Fibroblast of pulmonary artery (primary cell): ENCODE measurements at places on chromosomes 2 and 18.

GRCh38 chr2:158011055-158011771 lies 90.5 kb upstream of the UPP2 start:
- peak; percentile 7 for DNase-seq

DNA sequence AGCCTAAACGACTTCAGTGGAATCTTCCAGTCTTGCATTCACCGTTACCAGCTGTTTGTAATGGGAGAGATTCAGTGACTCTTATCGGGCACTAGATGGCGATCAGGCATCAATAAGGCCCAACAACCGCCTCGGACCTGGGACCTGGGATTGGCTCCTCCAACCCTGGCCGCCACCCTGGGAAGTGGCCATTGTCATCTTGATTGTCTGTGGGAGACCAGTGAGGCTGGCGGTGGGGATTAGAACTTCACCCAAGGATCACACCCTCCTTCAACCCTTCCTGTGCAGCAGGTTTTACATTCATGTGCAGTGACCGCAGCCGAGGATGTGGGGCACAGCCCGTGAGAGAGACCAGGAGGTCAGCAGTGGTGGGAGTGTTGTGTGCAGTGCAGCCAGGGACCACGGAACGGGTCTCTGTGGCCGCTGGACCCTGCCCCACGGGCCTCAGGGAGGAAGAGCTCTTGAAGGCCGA lies 85.3 kb downstream of the SPP2 start:
- DNase-seq = peak; percentile 82

DNA sequence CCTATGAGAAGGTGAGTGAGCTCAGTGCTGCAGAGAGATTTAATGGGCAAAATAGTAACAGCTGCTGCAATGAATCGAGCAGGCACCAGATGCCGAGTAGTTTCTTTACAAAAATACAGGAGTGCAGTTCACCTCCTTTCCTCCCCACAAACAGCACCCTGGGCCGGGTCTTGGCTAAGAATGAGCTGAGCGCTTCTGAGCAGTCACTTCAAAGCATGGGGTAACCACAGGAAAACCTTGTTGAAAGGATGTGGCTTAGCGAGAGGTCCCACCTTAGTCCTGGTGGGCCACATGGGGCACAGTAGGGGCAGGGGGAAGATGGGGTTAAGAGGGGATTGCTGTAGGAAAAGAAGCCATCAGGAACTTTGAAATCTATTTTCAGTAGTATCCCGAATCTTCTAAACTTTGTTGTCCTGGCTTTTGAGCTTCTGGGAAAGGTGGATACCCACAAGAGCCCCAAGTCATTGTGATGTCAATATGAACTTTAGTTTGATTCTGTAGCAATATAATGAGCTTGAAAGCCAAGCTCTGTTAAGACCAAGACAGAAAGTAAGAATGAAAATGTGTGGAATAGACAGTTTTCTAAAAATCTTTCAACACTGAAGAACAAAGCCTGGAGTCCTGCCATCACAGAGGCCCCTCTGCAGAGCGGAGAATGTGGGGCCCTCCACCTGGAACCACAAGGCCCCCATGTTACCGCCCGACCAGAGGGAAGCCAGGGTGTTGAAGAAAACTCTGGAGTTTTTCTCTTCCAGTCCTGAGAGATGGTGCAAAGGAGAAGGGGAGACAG lies 101.0 kb upstream of the ZNF236 start:
- DNase-seq = no peak

- no peak for DNase-seq
These were observed 27.5 kb upstream of the CD28 start for GRCh38 chr2:203678971-203679370.

- DNase-seq = no peak
These were observed 600.5 kb upstream of the SYT4 start for GRCh38 chr18:43877616-43878321.

DNA sequence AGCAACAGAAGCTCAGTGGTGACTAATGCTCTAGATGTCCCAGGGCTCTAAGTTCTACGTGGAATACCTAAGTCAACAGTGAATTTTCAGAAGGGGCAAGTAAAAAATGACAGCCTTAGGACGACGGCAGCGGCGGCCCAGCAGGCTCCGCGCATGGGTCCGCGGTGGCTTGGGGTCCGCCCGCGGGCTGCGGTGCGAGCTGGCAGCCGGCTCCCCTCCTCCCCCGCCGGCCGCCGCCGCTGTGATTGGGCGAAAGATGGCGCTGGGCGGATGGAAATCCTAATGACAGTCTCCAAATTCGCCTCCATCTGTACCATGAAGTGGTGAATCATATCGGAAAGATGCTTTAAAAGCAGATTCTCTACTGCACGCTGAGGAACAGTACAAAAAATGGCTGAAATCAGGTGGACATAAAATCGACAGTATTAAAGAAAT lies 74.7 kb downstream of the HNRNPLL start:
- DNase-seq = peak; percentile 61

GRCh38 chr18:55013685-55014084 lies 54.4 kb upstream of the CCDC68 start:
- no peak for DNase-seq

DNA sequence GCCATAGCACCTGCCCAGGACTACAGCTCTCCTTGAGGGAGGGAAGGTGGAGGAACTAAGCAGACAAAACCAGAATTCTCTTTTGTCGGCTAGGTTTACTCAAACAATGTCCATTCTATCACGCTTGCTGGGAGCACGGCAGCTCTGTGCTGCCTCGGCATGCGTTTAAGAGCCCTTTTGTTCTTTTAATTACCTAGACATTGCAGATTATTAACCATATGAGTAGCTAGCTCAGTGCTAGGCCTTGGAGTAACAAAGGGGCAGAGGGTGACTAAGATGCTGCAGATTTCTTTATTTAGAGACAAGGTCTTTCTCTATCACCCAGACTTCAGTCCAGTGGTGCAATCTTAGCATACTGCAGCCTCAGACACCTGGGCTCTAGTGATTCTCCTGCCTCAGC lies 11.1 kb downstream of the MSGN1 start:
- DNase-seq = no peak

DNA sequence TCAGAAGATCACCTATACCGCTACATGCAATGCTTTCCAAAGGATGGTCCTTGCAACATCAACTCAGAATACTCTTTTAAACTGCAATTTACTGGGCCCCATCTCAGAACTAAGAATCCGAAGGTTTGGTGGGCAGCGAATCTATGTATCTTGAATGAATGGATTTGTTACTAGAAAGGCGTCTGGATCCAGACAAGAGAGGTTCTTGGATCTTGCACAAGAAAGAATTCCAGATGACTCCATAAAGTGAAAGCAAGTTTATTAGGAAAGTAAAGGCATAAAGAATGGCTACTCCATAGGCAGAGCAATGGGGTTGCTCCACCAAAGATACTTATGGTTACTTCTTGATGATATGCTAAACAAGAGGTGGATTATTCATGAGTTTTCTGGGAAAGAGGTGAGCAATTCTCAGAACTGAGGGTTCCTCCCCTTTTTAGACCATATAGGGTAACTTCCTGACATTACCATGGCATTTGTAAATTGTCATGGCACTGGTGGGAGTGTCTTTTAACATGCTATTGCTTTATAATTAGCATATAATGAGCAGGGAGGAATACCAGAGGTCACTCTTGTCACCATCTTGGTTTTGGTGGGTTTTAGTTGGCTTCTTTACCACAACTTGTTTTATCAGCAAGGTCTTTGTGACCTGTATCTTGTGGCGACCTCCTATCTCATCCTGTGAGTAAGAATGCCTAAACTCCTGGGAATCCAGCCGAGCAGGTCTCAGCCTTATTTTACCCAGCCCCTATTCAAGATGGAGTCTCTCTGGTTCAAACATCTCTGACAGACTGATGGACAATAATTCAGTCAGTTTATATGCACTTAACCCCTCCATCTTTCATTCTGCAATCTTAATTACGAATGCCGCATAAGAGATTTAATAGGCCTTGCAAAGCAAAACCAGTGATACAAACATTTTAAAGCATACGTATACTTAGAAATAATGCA lies 7.5 kb upstream of the RMDN2 start:
- peak; percentile 13 for DNase-seq

GRCh38 chr18:24560511-24560981 lies 100.1 kb downstream of the HRH4 start:
- DNase-seq = no peak

GRCh38 chr18:6333981-6334380 lies 80.7 kb downstream of the L3MBTL4 start:
- no peak for DNase-seq

GRCh38 chr2:41940060-41940744 lies 107.6 kb upstream of the PKDCC start:
- no peak for DNase-seq

- no peak for DNase-seq
These were observed 234.5 kb upstream of the STON1 start for GRCh38 chr2:48295421-48295820.

GRCh38 chr2:106109675-106110424 lies 84.3 kb downstream of the UXS1 start:
- DNase-seq = no peak

DNA sequence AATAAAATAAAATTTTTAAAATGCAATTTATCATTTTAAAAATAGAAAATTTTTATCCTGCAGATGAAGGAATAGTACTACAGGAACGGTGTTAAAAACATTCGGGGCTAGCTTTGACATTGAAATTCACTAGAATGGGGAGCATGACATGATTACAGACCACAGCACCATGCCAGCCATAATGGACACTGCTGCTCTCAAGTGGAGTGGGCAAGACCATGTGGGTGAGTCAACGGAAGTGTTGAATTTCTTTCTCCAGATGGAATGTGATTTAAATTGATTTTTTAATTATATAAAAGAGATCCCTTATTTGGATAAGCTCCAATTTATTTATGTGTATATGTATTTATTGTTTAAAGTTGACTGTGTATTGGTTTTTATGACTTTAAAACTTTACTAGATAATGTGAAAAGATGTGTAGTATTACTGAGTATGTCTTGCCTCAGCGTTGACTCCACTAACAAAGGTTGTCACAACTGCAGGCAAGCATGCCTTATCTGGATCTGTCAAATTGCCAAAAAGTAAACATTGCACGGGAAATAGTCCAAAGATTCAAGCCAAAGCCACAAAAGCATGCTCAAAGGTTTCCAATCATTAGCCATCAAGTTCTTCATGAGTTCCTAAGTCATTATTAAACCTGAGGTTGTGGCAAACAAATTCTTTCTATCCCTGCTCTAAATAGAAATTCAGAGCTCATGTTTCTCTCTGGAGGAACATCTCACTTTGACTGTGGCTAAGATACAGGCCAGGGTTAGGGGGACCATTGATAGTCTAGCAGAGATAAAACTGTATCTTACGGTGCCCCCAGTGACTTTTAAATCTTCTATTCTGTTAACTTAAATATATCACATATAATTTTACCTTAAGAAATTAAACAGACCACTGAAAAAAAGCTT lies 536.9 kb downstream of the TMX3 start:
- peak; percentile 94 for DNase-seq

- DNase-seq = no peak
These were observed 92.9 kb upstream of the SIX2 start for GRCh38 chr2:45102141-45102540.

- DNase-seq = no peak
These were observed 18.0 kb upstream of the SPRED2 start for GRCh38 chr2:65450393-65450792.
